Activated T-cell treated with anti-CD3 and anti-CD28 coated beads, Interleukin-2, amount 50 U/mL, for 72 hours (primary cell): ENCODE measurements at places on chromosomes 1 and 21.

- H3K36me3 ChIP-seq: peaks cover 1% of the 10 kb centered on the region
- peaks cover 79% of the 10 kb centered on the region for H3K4me1 ChIP-seq
- H3K27ac ChIP-seq: no peak overlapping the region
- no peak for DNase-seq
- peak overlapping the region; percentile 28 for H3K4me3 ChIP-seq
Measured at GRCh38 chr1:154442006-154442740, 37.0 kb downstream of the IL6R start.

GRCh38 chr1:158454537-158454936, 7.1 kb upstream of the OR10K1 start:
- H3K4me1 ChIP-seq: no peaks in the 10 kb centered on the region
- peaks cover 3% of the 10 kb centered on the region for H3K36me3 ChIP-seq
- DNase-seq: no peak
- H3K4me3 ChIP-seq: no peak overlapping the region

DNA sequence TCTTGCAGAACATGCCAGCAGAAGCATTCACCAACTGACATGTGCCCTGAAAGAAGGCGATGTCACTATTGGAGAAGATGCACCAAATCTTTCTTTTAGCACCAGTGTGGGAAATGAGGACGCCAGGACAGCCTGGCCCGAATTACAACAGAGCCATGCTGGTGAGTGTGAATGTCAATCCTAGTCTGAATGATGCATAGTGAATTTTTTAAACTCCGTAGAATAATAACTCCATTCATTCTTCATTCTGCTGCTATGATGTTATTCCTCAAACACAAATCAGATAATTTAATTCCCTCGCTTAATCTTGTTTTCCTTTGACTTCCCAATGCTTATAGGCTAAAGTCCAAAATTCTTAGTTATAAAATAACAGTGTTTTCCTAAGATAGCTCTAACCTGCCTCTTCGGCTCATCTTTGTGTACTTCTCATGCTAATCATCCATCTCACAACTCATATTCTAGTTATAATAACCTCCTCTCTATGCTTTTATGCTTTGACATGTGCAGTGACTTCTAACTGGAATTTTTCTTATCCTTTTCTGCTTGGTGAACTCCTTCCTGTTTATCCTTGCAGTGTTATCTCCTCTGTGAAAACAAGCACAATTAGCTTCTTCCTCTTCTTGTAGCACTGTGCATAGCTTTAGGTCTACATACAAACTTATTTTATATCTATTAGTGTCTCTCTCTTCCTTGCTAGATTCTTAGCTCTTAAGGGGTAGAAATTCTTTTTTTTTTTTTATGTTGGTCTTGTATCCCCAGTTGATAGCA, 14.4 kb downstream of the SDCCAG8 start:
- peaks cover 6% of the 10 kb centered on the region for H3K36me3 ChIP-seq
- no peak for DNase-seq
- peaks cover 8% of the 10 kb centered on the region for H3K4me1 ChIP-seq
- no peak overlapping the region for H3K4me3 ChIP-seq

GRCh38 chr1:165495858-165496205, 48.0 kb upstream of the LRRC52 start:
- DNase-seq: no peak
- H3K27me3 ChIP-seq: peaks cover 16% of the 10 kb centered on the region
- H3K4me3 ChIP-seq: no peak overlapping the region
- no peaks in the 10 kb centered on the region for H3K4me1 ChIP-seq
- no peaks in the 10 kb centered on the region for H3K36me3 ChIP-seq

DNA sequence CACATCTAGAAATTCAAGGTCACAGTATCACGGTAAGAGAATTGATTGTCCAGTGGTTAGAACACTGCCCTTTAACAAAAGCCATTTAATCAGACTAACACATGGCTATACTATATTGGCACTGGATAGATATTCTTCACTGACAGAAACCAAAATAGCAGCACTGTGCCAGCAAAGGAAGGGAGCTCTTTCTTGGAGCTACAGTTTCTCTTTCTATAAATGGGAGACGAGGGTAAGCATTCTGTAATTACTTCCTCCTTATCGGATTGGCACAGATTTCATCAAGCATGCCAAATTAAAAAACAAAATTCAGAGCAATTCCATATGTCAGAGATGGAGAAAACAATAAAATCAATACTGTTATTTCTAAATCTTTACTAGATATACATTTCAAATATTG, 115.7 kb upstream of the CACYBP start:
- no peak for DNase-seq
- no peak overlapping the region for H3K27ac ChIP-seq
- H3K36me3 ChIP-seq: no peaks in the 10 kb centered on the region
- H3K4me3 ChIP-seq: no peak overlapping the region

DNA sequence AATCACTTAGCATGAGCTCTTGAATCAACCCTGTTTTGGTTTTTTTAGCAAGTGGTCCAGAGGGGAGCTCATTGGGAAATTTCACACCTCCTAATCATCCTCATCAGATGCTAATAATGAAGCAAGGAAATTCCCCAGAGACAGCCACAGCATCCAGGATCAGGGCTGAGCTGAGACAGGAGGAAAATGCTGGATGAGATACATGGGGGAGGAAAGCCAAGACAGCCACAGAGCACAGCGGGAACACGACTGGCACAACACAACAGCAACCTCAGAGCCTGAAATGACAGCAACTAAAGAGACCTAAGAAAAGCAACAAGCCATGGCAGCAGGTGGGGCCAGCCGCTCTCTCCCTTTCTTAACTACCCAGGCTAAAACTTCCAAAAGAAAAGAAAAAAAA, 70.4 kb downstream of the UBR4 start:
- no peak for DNase-seq
- H3K36me3 ChIP-seq: peaks cover 59% of the 10 kb centered on the region
- no peaks in the 10 kb centered on the region for H3K27me3 ChIP-seq
- H3K27ac ChIP-seq: no peak overlapping the region
- H3K4me1 ChIP-seq: no peaks in the 10 kb centered on the region

DNA sequence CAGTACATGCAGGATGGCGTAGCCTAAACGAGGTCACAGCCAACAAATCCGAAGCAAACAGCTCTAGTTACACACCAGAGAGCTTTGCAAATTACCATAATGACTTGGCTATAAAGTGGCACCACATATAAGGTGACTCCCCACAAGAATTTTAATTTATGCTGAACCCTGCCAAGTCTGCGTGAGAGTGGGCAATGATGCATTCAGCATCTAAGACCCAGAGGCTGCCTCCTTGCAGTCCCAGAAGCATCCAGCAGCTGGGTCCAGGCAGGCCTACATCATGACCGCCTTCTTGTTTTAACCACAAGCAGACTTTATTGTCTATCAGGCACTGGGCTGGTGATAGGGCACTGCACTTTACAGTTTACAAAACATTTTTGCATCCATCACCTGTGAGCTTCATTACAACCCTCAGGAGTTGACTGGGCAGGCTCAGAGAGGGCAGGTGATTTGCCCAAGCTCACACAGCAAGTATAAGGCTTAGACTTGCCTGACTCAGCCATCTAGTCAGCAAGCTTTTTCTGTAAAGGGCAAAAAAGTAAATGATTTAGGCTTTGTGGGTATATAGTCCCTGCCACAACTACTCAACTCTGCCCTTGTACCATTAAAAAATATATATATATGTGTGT, 134.6 kb downstream of the GLIS1 start:
- no peak overlapping the region for H3K4me3 ChIP-seq
- H3K4me1 ChIP-seq: no peaks in the 10 kb centered on the region
- H3K27ac ChIP-seq: no peak overlapping the region
- H3K36me3 ChIP-seq: no peaks in the 10 kb centered on the region
- H3K27me3 ChIP-seq: no peaks in the 10 kb centered on the region
- no peak for DNase-seq

DNA sequence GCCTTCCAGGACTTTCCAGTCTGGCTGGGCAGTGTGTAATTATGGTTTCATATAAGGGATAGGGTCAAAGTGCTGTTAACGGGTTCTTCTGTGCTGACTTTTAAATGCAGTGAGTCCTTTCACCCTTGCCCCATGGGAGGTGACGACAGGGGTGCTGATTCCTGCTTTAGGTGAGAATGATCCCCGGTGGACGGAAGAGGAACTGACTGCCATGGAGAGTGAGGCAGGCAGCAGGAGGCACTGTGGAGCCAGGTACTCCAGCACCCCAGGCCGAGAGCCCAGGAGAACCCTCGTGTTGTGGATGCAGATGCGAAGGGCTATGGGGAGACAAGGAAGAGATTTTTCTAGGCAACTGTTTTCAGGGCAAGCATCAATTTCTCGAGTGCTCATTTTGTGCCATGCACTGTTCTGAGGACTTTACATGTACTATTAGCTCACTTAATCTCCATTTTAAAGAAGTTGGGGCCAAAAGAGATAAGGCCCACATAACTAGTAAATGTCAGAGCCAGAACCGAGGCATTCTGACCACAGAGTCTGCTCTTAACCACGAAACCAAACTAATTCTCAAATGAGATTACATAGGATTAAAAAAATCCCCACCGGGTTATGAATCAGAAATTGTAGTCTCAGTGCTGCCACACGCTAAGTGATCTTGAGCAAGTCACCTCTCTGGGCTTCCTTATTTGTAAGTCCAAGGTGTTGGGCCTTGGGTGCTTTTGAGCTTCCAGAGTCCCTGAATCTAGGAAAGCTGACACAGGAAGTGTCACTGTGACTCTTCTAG, 28.2 kb downstream of the STPG1 start:
- DNase-seq: peak; percentile 58
- H3K4me3 ChIP-seq: peak overlapping the region; percentile 73
- H3K36me3 ChIP-seq: peaks cover 11% of the 10 kb centered on the region

DNA sequence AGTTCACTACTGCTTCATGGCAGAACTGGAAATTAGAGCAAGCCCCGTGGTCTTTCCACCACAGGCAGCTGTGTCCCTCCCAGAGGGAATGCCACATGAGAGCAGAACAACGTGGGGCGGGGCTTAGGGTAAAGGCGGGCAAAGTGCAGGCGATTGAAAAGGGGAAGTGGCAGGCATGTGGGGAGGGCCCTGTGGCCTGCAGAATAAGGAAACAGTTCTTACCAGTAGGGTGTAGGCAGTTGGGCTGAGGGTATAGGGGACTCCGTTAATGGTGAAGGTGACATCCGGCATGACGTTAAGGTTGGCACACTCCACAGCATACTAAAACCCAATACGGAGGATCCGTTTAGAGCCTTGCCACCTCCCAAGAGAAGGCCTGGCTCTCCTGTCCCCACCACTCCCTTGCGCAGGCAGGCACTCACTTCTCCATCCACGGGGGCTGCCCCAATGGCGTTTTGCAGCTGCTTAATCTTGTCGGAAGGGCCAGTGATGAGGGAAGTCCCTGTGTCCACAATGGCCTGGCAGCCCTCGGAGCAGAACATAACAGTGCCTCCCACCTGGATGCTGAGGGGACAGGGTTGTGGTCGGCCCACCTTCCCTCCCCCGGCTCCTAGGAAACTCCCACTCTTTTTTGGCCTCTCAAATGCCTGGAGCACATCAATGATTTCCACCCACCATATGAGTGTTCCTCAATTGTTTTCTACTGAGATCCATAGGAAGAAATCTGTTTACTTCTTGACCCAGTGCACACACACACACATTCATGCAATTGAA, 9.1 kb upstream of the RAB7B start:
- no peak overlapping the region for H3K27ac ChIP-seq
- no peaks in the 10 kb centered on the region for H3K36me3 ChIP-seq
- peaks cover 23% of the 10 kb centered on the region for H3K4me1 ChIP-seq
- peaks cover 4% of the 10 kb centered on the region for H3K27me3 ChIP-seq
- H3K4me3 ChIP-seq: no peak overlapping the region

DNA sequence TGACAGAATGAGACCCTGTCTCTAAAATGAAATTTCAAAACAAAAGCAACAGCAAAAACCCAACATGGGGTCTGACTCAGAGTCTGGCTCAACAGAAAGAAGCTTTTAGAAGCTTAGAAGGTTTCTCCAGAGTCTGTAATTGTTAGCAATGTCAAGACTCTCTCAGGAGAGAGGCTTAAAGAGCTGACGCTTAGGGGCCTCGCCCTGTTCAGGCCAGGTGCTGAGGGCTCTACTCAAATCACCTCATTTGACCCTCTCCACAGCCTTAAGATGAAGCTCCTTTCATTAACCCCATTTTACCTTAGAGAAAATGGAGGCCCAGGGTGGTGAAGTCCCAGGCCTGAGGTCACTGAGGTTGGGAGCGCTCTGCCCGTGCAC, 5.3 kb upstream of the KIF17 start:
- H3K27me3 ChIP-seq: peaks cover 22% of the 10 kb centered on the region
- H3K4me1 ChIP-seq: no peaks in the 10 kb centered on the region
- no peak for DNase-seq

DNA sequence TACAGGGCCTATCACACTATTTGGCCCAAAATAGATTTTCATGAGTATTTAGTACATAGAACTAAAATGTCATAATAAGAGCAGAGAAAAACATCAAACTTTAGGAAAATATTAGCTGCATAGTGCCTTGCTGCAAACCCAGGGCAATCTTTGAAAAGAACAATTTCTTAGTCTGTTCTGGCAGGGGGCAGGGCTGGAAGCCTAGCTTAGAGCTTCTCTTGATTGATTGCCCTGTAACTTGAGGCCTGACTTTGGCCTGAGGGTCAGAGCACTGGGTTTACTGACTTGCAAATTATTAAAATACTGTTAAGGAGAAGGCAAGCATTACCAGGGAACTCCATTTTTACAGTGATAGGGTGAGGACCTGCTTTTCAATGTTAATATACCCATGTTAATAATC, 115.8 kb upstream of the SPAG17 start:
- H3K4me3 ChIP-seq: no peak overlapping the region
- H3K36me3 ChIP-seq: no peaks in the 10 kb centered on the region
- no peaks in the 10 kb centered on the region for H3K27me3 ChIP-seq
- no peak overlapping the region for H3K27ac ChIP-seq
- no peak for DNase-seq
- H3K4me1 ChIP-seq: no peaks in the 10 kb centered on the region

- H3K4me1 ChIP-seq: peaks cover 22% of the 10 kb centered on the region
- H3K27me3 ChIP-seq: no peaks in the 10 kb centered on the region
- no peak overlapping the region for H3K4me3 ChIP-seq
- H3K27ac ChIP-seq: no peak overlapping the region
Measured at GRCh38 chr1:10537082-10537766, 62.5 kb downstream of the PEX14 start.

DNA sequence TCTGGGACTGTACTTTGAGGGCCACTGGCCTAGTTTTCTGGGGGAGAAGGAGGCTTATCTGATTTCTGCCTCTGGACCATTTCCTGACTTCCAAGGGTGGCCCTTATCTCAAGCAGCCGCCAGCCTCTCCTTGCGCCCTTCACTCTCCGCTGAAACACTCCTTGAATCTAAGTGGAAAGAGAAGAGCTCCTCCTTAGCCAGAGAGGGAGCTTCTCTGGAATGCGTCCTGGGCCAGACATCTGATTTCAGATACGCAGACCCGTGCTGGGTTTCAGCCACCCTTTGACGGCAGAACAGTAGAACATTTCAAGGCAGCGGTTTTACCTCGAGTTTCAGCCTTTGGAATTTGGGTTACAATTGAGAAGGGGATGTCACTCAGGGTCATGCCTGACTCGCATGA, 308.0 kb downstream of the CAMTA1 start:
- no peak overlapping the region for H3K4me3 ChIP-seq
- H3K27me3 ChIP-seq: peaks cover 9% of the 10 kb centered on the region
- no peak overlapping the region for H3K27ac ChIP-seq
- H3K4me1 ChIP-seq: no peaks in the 10 kb centered on the region
- DNase-seq: no peak
- H3K36me3 ChIP-seq: no peaks in the 10 kb centered on the region
